NCI-H2029 treated with DMSO at 0.1 percent for 48 hours (cell line): ENCODE measurements at places on chromosomes 6 and 20.

DNA sequence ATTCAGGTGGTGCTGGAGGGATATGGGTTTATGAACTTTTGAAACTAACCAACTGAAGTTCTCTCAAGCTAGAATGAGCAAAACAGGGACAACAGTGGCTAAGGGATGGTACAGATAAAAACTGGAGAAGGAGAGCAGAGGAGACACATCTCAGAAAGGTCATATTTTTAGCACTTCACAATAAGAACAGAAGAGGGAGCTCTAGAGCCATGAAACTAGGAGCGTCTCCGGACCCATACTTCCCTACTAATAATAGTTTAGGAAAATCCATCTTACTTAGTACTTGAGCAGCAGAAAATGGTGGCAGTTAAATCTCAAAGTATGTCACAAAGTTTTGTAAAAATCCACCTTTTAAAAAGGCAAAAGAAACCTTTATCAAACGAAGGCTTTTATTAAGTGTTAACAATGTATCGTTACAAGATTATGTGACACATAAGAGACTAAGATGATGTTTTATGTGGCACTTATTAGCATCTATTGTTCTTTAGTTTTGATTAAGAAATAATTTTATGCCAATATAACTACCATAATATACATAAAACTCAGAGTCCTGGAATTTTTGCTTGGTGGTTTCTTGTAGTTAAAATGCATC lies 278.6 kb downstream of the TBC1D32 start:
- DNase-seq, result peak; percentile 62

DNA sequence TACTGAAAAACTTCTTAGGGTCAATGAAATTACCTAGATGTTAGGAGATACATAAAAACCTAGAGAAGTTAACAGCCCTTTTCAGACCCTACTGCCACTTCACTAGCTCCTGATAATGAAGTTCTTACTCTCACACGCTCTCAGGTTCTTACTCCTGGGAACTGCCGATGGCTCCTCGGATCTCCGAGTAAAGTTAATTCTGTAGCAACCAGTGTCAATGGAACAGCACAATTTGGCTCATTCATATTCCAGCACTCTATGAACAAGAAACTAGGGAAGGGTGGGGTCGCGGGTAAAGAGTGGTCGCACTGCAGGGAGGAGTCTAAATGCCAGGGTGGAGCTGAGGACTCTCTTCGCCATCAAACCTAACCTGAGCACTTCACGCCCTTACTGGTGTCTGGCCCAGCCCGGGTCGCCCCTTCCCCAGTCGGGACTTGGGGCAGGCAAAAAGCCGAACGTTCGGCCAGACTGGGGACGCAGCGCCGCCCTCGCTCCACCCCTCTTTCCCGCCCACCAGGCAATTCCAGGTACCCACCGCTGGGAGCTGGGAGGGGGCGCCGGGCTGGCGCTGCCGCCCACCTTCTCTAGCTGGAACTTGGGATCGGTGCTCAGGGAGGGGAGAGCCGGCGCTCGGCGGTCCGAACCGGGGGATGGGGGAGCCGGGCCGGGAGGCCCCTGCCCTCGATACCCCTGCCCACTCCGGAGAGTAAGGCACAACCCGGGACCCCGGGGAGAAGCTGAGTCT lies 744 bp downstream of the RAB23 start:
- DNase-seq, result no peak

GRCh38 chr6:151804585-151805285 lies 2.7 kb upstream of the ESR1 start:
- DNase-seq, result no peak

- no peak for DNase-seq
These were observed 39.7 kb downstream of the PIM1 start for GRCh38 chr6:37209461-37210205.

DNA sequence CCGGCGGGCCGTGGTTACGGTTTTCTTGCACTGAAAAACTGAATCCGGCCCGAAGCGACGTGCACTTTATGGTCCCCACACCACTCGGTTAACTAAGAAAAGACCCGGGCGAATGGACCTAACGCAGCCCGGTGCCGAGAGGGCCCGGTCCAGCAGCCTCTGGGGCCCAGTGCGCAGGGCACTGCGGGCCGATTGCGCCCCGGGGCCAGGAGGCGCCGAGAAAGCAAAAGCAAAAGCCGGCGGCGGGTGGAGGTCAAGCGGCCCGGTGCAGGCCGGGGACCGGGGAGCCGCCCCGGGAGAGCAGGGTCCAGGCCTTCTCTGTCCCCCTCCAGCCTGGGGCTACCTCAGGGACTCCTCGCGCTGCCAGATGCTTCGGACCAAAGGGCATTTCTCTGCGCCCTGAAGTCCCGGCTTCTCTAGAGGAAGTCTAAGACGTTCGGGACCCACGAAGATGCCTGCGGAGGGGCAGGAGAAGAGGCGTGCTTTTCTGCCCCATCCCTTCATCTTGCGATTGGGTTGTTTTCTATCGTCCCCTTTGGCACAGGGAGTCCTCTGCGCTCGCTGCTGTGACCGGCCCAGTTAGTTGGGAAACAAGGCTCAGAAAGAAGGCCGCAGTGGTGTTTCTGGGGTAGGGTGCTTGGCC lies 4.4 kb downstream of the FOXF2 start:
- DNase-seq, result no peak

- DNase-seq, result no peak
These were observed 1.8 kb downstream of the RRAGD start for GRCh38 chr6:89410231-89410761.

GRCh38 chr6:78530208-78530607 lies 337.1 kb upstream of the IRAK1BP1 start:
- DNase-seq, result no peak

DNA sequence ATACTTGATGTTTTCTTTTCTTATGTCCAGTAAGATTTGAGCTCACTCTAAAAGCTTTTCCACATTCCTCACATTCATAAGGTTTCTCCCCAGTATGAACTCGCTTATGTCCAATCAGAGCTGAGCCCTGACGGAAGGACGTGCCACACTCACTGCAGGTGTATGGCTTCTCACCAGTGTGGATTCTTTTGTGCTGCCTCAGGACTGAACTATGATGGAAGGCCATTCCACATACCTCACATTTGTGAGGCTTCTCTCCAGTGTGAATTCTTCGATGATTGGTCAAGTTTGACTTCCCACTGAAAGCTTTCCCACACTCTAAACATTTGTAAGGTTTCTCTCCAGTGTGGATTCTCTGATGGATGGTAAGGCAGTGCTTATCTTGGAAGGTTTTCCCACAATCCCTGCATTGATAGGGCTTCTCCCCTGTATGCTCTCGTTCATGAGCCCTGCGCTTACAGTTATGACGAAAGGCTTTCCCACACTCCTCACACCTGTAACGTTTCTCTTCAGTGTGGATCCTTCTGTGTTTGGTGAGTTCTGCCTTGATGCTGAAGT lies 9.9 kb downstream of the ZNF311 start:
- DNase-seq, result no peak

GRCh38 chr20:42130810-42131596 lies 512.8 kb upstream of the CHD6 start:
- DNase-seq, result no peak

- DNase-seq, result no peak
These were observed 154.4 kb upstream of the JAG1 start for GRCh38 chr20:10828180-10828579.

GRCh38 chr6:4647414-4648365 lies 128.5 kb upstream of the CDYL start:
- DNase-seq, result peak; percentile 80

DNA sequence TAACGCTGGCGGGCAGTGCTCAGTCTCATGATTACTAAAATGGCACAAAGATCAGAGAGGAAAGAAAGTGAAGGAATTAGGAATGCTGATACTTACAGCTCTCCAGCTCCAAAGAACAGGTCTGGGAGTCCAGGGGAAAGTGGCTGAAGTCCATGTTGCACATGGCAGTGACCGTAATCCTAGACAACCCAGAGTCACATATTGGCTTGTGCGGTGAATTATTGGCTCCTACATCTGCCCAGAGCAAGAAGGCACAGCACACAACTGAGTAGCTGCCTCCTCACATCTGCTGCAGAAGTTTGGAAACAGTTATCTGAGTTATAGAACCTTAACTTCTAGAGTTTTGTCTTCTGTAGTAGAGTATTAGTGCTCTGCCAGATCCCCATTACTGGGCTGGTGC lies 47.2 kb downstream of the GABRR2 start:
- no peak for DNase-seq
